ENCODE measurements at places on chromosomes 3 and 15.

GRCh38 chr15:67101911-67102598 is 36.7 kb downstream of the SMAD3 start:
- DNase-seq = no peak

DNA sequence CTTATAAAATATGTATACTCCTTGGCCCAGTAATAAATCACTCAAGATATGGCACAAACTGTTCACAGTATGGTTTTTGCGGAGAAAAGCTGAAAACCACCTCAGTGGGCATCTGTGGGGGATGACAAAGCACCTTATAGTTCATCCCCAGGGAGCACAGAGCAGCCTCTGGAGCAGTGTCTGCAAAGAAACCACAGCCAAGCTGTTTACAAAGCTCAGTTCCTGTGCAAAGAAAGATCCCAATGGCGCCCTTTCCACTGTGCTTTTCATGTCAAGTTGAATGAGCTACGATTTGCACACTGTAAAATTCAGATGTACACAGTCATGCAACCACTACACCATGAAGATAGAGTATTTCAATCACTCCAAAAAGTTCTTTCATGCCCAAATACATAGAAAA is 2.5 kb upstream of the EFCC1 start:
- DNase-seq = no peak

- no peak for DNase-seq
Observed at GRCh38 chr3:15279671-15280402, 52.5 kb downstream of the SH3BP5 start.

DNA sequence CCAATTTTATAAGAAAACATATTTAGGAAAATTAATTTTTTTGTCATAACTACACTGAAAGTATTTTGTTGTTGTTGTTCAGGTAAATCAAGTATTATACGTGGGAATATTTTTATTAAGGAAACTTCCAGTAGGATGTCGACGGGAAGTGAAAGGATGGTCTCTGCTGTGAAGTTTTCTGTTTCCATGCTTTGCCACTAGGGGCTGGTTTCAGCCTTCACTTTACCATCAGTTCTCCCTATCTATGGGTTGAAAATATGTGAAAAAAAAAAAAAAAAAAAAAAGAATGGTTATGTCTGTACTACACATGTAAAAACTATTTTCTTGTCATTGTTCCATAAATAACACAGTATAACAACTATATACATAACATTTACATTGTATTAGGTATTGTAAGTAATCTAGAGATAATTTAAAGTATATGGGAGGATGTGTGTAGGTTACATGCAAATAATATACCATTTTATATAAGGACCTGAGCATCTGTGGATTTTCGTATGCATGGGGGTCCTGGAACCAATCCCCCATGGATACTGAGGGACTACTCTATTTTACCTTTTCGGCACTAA is 136.7 kb downstream of the SMAD6 start:
- DNase-seq = no peak

- DNase-seq = no peak
Observed at GRCh38 chr3:98791341-98792325, 28.5 kb downstream of the ST3GAL6 start.

- DNase-seq = no peak
Observed at GRCh38 chr3:88440701-88441100, 290.9 kb downstream of the C3orf38 start.

GRCh38 chr3:146241523-146242240 is 9.2 kb downstream of the PLSCR4 start:
- no peak for DNase-seq

DNA sequence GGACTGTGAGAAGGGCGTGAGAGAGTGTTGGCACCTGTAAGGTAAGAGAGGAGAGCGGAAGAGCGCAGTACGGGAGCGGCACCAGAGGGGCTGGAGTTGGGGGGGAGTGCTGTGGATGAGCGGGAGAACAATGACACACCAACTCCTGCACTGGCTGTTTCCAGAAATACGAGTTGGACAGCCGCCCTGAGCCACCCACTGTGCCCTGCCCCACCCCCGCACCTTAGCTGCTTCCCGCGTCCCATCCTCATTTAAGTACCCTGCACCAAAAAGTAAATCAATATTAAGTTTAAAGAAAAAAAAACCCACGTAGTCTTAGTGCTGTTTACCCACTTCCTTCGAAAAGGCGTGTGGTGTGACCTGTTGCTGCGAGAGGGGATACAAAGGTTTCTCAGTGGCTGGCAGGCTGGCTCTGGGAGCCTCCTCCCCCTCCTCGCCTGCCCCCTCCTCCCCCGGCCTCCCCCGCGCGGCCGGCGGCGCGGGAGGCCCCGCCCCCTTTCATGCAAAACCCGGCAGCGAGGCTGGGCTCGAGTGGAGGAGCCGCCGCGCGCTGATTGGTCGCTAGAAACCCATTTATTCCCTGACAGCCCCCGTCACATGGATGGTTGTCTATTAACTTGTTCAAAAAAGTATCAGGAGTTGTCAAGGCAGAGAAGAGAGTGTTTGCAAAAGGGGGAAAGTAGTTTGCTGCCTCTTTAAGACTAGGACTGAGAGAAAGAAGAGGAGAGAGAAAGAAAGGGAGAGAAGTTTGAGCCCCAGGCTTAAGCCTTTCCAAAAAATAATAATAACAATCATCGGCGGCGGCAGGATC is at the start of gene SOX2:
Gene SOX2 (plus strand): TSS at position 601 of the 811 bp plus-strand sequence. CDS start 436 bp downstream, outside the sequence.
- no peak for DNase-seq

DNA sequence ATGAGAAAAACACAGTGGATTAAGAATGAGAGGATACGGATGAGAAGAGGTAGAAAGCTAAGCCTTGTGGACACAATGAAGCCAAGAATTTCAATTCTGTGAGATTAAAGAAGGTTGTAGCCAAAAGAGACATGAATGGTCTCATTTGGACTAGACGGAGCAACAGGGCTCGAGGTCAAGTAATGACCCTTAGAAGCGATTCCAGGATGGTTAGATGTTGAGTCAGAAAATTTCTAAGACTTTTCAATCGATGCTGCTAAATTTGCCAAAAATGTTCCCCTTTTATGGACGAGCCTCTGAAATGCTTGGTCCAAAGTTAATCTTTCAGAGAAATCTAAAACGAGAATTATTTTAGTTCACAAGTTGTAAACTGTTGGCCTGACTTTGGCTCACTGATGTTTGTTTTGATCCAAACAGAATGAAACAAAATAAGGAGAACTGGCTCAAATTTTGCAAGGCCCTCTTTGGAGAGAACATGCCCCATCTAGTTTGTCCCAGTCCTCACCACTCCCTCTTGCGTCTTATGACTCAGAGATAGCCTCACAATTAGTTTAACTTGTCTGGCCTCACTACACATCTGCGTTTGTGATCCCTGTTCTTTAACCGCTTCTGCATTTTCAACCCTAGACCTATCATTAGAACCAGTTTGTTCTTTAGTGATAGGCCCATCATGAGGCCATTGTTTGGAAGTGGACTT is 235.5 kb downstream of the PDZRN3 start:
- no peak for DNase-seq

GRCh38 chr3:61894988-61895935 is 333.9 kb downstream of the PTPRG start:
- no peak for DNase-seq

- DNase-seq = no peak
Observed at GRCh38 chr15:66411190-66411589, 24.5 kb downstream of the MAP2K1 start.

DNA sequence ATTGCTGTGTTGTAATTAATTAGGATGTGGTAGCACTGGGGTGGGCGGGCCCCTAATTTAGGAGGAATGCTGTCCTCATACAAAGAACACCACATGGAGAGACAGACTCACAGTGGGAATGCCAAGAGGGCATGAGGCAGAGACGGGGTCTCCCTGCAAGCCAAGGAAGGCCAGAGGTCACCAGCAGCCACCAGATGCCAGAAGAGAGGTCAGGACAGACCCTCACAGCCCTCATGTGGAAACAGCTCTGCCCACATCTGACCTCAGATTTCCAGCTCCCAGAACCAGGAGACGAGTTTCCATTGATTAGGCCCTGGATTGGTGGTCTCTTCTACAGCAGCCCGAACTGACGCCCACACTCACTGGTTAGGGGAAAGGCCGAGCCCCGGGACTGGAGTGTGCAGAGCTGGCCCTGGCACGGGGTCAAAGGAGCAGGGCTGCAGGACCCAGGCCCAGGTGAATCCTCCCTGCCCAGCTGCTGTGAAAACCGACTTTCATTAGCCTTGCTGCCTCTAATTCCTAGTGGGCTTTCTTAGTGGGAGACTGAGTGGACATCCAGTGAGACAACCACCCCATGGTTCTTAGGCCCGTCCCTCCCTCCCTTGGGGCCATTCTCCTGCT is 43.0 kb upstream of the SLC41A3 start:
- no peak for DNase-seq

DNA sequence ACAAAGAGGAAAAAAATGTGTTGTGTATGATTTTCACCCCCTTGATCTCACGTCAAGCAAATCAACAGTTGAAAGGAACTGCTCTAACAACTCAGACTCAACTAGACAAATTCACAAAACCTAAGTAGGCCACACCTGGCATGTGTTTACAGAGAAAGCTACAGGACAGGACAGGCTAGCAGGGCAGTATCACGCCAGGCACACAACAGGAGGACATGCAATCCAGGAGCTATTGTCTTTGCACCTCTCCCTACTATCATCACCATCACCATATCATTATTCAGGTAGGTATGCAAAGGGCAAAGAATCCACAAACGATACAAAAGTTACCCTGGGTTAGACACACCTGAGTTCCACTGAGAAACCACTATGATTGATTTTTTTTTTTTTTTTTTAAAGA is 86.4 kb downstream of the TBL1XR1 start:
- no peak for DNase-seq

DNA sequence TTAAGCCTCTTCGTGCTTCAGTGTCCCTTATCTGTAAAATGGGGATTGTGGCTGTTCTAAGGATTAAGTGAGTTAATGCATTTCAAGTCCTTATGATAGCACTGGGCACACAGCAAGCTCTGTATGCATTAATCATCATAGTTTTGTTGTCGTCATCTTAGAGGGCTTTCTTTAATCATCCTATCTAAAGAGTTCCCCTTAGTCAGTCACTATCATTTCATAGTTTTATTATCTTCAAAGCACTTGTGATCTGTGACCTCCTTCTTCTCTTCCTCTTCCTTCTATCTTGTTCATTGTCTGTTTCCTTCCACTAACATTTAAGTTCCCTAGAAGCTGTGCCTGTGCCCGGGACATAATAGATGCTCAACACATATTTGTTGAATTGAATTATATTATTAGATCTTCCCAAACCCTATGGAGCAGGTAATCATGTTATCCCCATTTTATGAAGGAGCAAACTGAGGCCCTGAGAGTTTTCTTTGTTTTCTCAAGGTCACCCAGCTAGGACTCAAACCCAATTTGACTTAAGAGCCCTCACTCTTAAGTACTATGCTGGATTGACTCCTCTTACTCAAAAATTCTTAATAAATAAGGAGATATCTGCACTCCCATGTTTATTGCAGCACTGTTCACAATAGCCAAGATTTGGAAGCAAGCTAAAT is 24.1 kb downstream of the DUOX2 start:
- DNase-seq = no peak

DNA sequence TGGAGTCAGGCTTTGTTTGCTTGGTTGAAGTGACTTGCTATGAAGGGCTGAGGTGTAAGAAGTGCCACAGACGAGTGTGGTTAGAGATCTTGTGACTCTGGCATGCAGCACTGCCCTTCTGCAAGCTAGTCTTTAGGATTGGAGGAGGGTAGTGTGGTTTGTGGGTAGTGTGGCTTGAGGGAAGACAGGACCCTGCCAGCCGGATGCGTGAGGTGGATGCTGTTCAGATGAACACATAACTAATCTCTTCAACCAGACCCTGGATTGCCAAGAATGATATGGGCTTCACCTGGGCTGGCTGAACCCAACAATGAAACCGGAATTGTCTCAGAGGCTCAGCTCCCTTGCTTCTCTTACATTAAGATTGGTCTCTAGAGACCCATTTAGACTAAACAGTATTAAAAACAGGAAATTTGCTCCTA is 32.7 kb downstream of the STARD9 start:
- no peak for DNase-seq

DNA sequence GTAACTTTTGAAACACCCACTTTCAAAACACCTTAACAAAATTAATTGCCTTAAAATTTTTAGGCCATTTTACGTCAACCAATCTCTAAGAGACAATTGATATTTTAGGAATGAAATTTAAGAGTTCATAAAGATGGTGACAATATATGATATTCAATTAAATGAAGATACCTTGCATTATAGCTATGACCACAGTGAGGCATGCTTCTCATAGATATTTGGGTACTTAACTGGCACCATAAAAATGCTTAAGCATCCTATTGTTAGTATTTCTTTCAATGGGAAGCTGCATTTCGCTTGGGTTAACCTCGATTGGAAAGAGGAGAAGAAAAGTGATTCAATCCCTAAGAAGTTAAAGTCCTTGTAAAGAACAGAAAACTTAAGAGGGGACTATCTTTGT is 209.0 kb downstream of the GAP43 start:
- DNase-seq = no peak

DNA sequence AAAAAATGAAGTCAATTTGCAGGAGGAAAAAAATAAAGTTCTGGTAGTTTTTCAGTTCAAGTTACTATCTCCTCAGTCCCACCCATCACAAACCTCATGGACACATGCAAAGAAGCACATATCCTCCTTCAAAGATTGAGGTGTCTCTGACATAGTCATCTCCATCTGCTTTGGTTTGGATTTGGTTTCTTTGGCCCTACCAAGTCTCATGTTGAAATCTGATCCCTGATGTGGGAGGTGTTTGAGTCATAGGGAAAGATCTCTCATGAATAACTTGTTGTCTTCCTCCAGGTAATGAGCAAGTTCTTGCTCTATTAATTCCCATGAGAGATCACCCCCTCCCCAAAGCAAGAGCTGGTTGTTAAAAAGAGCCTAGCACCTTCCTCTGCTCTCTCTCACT is 446.8 kb downstream of the IGSF11 start:
- DNase-seq = no peak

DNA sequence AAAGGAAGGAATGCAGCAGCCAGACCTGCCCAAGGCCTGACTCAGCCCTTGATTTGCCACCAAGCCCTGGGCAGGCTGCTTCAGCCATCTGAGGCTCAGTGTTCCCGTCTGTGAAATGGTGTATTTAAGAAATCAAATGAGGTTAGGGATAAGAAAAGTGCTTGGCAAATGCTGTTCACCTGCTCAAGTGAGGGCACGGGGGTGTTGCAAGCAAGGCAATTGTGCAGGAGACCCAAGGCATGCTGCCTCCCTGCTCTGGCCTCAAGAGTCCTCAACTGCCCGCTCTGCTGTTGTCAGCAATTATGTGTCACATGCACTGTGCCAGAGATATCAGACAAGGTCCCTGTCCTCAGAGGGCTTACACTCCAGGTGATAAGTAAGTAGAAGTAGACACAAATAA is 101.8 kb downstream of the TPRA1 start:
- DNase-seq = no peak

DNA sequence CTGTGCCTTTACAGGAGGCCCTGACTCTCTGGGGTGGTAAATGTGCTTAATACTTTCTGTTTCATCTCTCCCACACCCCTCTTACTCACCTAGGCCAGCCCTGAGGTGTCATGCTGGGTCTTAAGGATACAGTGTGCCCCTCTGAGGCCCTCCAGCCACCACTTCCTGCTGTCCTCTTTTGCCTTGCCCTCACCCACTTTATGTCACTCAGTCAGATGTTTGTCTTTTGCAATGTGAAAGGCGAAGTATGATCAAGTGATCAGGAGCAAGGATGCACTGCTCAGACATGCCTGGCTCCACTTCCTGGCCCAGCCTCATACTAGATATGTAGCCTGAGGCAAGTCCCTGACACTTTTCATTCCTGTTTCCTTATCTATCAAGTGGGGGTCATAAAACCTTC is 339.0 kb upstream of the NR2E3 start:
- DNase-seq = no peak

- DNase-seq = no peak
Observed at GRCh38 chr3:155741603-155742002, 3.3 kb downstream of the PLCH1 start.

Data from cortex of kidney (tissue), 1 donor.